ENCODE measurements at places on chromosomes 11 and 22.

- DNase-seq: no peak
Measured at GRCh38 chr11:75413864-75414263, 14.5 kb downstream of the RPS3 start.

GRCh38 chr22:30855266-30855665 is 113.3 kb downstream of the MORC2 start:
- no peak for DNase-seq

- peak; percentile 40 for DNase-seq
Measured at GRCh38 chr11:2143799-2144543, 4.8 kb upstream of the IGF2 start.

DNA sequence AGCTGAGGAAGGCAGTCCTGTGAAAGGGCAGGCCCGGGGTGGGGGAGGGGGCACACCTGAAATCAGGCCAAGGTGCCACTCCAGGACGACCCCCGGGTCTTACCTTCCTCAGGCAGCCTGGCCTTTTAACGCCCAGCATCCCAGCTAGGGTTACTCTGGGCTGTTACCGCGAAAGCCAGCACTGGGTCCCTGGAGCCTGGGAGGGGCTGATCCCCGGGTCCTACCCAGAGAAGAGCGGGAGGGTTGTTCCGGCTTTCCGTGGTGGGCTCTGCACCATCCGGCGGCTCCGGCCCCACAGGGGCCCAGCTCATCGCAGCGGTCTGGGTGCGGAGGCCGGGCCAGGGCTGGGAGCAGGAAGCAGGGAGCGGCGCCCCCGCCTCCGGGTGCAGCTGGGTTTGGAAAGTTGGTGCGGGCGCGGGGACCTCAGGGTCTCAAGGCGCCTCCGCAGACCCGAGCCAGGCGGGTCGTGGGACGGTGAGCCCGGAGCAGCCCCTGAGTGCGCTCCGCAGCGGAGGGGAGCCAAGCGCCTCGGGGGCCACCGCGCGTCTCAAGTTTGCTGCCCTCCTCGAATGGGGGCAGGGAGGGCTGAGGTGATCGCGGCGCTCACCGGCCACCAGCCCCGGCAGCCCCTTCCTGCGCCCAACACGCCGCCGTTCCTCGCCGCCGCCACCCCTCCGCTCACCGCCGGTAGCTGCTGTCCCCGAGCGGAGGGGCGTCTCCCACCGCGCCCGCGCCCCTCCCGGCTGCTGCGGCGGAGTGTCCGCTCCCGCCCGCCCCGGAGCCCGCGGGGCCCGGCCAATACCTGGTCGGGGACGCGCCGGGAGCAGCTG is 831 bp downstream of the CHST1 start:
- no peak for DNase-seq

DNA sequence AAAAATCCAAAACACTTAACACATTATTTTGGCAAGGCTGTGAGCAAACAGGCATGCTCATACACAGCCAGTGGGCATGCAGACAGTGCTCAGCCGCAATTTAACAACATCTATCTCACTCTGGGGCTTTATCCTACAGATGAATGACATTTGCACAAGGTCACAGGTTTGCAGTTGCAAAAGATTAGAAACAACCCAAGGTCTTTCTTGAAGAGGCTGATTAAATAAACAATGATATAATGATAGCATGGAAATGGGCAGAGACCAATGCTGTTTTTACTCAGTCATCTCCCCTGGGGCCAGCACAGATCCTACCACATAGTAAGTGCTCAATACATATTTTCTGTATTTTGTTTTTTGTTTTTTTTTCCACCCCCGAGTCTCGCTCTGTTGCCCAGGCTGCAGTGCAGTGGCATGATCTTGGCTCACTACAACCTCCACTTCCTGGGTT is 9.4 kb downstream of the A4GALT start:
- no peak for DNase-seq

- no peak for DNase-seq
Measured at GRCh38 chr11:13841393-13841792, 121.1 kb upstream of the SPON1 start.

- DNase-seq: no peak
Measured at GRCh38 chr11:12134236-12134585, 23.8 kb downstream of the MICAL2 start.

GRCh38 chr22:21937041-21937820 is 15.4 kb downstream of the PPM1F start:
- peak; percentile 72 for DNase-seq

- peak; percentile 76 for DNase-seq
Measured at GRCh38 chr11:112248201-112248600, 12.5 kb downstream of the PLET1 start.

DNA sequence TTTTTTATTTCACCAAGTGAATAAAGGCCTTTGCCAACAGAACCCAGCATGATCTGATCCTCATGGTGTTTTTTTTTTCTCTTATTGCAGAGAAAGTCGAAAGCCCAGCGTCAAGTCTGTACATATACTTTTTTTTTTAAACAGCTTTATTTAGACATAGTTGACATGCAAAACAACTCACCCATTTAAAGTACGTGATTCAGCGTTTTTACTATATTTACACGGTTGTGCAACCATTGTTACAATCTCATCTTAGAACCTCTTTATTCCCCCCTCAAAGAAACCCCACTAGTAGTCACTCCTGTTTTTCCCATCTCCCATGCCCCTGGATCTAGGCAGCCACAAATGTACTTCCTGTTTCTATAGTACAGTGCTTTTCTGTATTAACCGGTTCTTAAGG is 20.6 kb upstream of the AP1B1 start:
- DNase-seq: no peak

- no peak for DNase-seq
Measured at GRCh38 chr11:117535201-117535849, 207.7 kb downstream of the CEP164 start.

DNA sequence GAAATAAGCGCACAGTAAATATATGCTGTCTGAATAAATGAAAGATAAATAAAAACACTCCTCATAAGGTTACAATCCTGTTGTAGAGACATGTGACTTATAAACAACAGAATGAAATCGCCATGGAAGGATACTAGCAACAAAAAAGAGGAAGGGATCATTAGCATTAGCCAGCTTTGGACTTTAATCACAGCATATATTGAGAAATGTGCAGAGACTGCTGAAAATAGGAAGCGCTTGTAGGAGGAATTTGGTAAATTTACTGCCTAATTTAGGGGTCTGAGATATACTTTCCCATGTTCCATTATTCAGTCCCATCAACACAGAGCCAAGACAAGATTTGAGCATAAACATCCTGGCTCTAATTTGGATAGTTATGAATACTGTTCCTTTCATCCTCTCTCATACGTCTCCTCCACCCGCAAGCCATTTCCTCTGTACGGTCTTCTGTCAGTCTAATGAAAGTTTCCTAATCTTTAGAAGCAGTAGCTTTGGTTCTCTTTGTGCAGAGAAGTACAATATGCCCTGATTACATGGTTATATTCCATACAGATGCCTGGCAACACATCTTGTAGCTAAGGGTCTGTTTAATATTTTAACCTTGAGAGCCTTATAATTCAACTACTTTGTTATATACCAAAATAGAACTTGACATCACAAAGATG is 37.1 kb upstream of the AKIP1 start:
- DNase-seq: no peak

- DNase-seq: no peak
Measured at GRCh38 chr11:119742263-119742861, 13.4 kb upstream of the NECTIN1 start.

- DNase-seq: no peak
Measured at GRCh38 chr22:36017651-36018091, 11.0 kb downstream of the RBFOX2 start.

GRCh38 chr11:33808228-33808828 is 34.0 kb upstream of the FBXO3 start:
- DNase-seq: peak; percentile 58

DNA sequence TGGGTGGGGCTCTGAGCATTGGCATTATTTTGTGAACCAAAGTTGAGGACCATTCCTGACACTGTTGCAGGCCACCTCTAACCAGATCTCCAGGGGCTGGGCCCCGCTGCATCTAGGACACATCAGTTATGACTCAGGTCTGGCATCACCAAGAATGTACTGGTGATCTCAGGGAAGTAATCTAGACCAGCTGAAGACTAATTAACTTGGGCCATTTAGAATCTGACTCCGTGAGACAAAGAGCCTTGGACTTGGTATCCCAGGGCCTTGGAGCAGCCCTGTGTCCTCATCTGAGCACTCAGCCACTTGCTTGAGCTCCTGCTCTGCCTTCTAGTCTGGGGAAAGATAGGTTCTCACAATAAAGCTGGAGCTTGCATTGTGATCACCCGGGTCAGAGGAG is 200.6 kb downstream of the KIRREL3 start:
- DNase-seq: no peak
